Esophagus mucosa (tissue), 1 donor: ENCODE measurements at places on chromosomes 6 and 20.

DNA sequence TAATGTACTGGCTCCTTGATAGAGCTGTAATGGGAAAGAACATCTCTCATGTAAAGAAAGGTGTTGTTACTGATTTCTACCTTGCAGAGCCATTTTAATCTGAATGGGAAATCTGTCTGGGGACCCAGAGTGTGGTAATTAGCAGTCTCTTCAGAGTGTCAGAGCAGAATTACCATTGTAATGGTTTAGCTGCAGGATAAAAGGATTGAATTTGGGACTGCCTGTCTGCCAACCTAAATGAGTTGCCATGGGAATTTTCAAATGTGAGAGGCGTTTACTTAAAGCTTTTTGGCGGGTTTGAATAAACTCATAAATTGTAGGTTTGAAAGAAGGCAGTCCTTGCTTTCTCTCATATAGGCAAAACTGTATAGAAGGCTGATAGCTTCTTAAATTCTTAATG is 128.8 kb downstream of the QKI start:
- no peak for ATAC-seq

GRCh38 chr6:54775576-54775975 is 71.0 kb upstream of the FAM83B start:
- ATAC-seq = no peak

DNA sequence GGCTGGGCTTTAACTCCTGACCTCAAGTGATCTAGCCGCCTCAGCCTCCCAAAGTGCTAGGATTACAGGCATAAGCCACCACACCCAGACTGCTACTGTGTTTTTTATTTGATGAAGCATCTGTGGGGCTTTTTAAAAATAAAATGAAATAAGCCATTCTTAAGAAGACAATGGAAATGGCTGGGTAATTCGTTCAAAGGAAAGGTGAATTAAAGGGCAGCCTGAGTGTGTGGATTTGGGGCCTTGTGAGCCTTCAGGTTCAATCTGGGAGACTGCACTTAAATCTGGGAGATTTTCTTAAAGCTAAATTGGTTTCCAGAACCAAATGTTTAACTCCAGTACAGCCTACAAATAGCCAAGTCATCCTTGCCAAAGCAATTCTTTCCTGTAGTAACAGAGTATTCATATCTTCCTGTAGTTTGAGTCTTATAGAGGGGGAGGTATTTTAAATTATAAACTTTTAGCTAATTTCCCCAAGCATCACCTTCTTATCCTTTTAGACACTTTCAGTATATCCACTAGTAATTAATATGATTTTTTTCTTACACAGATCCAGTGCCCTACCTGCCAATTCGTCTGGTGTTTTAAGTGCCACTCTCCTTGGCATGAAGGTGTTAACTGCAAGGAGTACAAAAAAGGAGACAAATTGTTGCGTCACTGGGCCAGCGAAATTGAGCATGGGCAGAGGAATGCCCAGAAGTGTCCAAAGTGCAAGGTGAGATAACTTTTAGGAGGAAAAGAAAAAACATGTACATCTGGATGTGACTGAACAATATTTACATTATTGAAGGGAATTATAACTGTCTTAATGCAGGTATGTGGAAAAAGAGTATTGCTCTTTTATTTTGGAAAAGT is 95.4 kb downstream of the RNF217 start:
- ATAC-seq = peak; percentile 79

DNA sequence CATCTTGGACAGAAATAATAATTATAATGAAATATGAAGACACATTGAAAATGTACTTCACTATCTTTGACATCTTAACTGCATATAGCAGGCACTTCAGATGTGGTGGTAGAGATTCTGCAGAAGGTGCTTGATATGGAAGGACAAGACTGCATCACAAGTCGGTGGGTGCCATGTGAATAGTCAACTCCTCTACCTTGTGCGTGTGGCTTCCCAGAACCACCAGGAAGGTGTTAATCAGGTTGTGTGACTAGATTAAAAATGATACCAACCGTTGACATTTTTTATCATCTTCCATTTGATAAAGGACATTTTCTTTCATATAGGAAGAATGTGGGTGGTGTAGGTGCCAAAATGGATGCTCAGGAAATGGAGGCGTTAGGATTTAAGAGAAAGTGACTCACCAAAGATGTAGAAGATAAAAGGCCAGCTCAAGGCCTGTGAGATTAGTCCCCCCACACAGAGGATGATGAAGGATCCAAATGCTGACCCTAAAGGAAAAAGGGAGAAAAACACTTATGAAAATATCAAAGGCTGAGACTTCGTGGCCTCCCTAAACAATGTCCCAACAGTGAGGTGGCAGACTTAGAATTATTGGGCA is 12.3 kb downstream of the SLC17A2 start:
- no peak for ATAC-seq

GRCh38 chr20:10385850-10386544 is 48.0 kb downstream of the MKKS start:
- ATAC-seq = no peak

DNA sequence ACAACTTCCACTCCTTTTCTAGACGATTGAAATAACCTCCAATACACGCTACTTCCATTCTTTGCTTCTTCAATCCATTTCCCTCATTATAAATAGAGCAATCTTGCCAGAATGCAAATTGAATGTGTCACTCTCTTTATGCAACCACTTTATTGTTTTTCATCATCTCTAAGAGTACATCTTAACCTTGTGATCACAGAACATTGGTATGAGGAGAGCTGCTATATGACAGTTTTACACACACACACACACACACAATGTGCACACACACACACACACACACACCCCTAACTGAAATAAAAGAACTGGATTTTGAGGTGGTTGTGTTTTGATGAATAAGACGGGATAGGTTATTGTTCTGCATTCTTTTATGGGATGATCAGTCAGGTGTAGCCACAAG is 187.0 kb downstream of the HDGFL1 start:
- ATAC-seq = no peak

- ATAC-seq = no peak
Measured at GRCh38 chr6:125526007-125526720, 223.3 kb upstream of the HEY2 start.

- no peak for ATAC-seq
Measured at GRCh38 chr20:20786428-20786827, 74.0 kb upstream of the RALGAPA2 start.

- no peak for ATAC-seq
Measured at GRCh38 chr20:667351-668034, 8.1 kb downstream of the SCRT2 start.

GRCh38 chr6:16635291-16635809 is 125.9 kb downstream of the ATXN1 start:
- no peak for ATAC-seq

DNA sequence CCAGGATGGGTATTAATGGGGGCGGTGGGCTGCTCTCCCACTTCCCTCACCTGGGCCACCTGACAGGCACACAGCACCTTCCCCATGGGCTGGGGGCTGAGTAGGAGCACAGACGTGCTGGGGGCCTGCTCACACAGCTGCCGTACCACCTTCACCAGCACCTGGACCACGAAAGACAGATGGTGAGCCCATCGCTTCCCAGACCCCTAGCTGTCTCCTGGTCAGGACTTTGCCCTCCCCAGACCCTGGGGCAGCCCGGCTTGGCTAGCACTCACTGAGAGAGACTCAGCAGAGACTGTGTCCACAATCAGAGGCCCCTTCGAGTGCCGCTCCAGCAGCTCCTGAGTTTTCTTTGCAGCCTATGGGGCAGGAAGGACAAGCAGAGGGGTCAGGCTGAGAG is 12.0 kb downstream of the AARS2 start:
- ATAC-seq = no peak

- ATAC-seq = peak; percentile 73
Measured at GRCh38 chr20:36251426-36251825, 15.1 kb downstream of the AAR2 start.

DNA sequence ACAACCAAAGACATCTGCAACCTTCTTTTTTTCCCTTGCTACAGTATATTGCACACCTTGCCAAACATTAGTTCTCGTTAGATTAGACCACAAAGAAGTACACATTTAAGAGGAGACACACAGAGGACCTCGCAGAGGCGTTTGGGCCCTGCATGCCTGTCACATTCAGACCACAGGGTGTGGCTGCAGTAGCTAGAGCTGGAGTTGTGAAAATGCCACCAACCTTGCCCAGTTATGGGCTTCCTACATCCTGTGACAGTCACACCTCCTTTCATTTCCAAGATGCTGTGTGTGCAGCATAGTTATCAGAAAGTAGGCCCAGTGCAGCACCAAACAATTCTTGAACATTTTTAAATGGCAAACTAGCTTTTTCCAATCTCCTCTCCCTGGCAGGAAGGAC is 2.4 kb downstream of the SYNE1 start:
- no peak for ATAC-seq
